Activated CD4-positive, alpha-beta T cell treated with anti-CD3 and anti-CD28 coated beads for 36 hours (primary cell): ENCODE measurements at places on chromosomes 7 and 10. TPM values are rescaled to one million over a fixed set of nuclear protein-coding genes. Genes with fewer than 3 reads are reported as not detected.

- DNase-seq: no peak
Measured at GRCh38 chr7:132855901-132856300, 226.0 kb downstream of the CHCHD3 start.

The GRID2IP gene
- total RNA-seq: 0.11 TPM

GRCh38 chr7:151080067-151080521, 515 bp downstream of the FASTK start:
- DNase-seq: peak; percentile 40

GRCh38 chr10:31853629-31854028, 75.0 kb downstream of the ARHGAP12 start:
- no peak for DNase-seq

GRCh38 chr10:22992621-22993020, 64.8 kb downstream of the ARMC3 start:
- no peak for DNase-seq
